Cardiac septum (tissue), 1 donor: ENCODE measurements at places on chromosomes 5 and 9. TPM values are rescaled to one million over a fixed set of nuclear protein-coding genes. Genes with fewer than 3 reads are reported as not detected.

DNA sequence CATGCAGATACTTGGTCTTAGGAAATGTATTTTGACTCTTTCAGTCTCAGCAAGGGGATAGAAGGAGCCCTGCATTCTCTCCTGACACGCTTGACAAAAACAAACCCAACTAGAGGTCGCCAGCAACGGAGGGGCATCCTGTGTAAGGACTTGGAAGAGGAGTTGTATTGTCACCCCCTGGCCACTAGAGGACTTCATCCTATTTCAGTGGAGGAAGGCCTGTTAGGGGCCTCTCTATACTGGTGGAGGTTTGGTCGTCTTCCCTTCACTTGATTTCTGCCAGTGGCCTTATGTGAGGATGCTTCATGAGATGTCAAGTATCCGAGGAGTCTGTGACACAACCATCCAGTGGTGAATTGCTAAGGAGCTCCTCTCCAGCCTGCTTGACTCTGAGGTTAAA, 122.8 kb upstream of the STC2 start:
- DNase-seq = no peak

- peak; percentile 76 for DNase-seq
These were observed at the start of gene CDO1 for GRCh38 chr5:115816226-115817081. CDO1 (minus strand) TSS chr5:115816659; CDS start chr5:115816397, 262 bp downstream.

DNA sequence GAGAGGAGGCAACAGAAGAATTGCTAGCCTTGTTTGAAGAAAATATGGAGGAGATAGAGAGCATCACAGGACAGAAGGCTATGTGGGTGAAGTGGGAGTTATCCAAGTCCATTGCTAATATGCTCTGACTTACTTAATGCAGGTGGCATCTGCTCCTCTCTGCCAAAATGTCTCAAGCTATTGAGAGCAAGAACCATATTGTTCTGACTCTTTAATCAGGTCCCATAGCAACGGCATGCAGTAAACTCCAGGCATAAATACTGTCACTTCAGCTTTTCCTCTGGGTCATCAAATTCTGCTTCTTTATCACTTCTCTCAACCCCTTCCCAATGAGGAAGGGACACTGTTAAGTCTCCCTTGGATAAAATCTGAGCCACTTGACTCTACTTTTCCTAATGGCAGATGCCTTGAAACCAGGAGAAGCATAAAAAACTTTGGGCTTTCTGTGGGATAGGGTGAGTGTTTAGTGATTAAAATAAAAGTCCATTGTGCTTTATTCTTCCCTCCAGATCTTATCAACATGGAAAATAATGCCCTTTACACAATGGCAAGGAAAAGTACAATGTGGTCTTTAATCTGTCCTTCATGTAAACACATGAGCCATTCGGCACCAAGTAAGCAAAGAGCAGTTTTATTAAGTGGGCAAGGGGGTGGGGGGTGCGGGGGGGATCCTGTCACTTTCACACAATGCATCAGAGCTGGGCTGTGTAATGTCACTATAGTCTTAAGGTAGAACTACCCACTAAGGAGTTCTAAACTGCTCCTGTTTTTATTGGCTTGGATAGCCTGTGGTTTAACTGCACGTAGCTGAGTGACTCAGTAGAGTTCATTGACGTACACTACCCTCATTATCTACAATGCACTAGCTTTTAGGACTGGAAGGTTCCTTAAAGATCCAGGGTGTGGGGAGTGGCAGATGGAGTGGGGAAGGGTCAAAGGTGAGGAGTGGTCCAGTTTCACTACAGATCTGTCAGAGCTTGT, 71.0 kb upstream of the TARS1 start:
- DNase-seq = no peak

- DNase-seq = no peak
These were observed 73.3 kb downstream of the FCHO2 start for GRCh38 chr5:73028991-73029595.

DNA sequence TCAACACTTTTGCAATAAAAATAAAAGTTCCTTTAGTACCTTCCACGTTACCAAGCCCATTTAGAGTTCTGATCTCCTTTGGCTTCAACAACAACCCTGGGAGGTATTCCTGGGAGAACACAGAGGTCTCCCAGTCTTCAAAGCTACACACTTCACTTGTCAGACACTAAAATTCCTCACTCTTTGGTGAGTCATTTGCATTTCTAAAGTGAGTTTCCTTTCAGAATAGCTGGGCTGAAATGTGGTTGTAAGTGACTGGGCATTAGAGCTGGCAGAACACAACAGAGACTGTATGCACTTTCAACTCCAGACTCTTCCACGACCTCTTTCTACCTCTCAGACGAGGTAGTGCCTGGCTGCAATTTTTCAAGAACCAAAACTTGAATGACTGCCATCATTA, 11.5 kb upstream of the F2RL1 start:
- no peak for DNase-seq

DNA sequence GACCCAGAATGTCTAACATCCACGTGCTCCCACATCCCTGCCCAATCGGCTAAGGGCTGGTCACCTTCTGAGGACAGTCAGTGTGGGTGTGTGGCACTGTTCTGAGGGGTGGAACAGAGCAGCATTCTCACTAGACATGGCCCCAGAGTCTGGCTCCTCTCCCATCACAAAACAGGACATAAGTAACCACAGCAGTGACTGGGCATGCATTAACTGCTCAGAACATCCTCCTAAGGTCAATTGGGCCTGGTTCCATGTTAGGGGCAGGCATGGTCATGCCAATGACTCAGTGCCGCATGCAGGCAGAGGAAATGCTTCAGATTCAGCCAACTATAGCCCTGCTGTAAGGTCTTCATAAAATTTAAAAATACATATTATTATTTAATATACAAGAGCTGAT, 12.9 kb downstream of the MACROH2A1 start:
- DNase-seq = no peak

- no peak for DNase-seq
These were observed 380.5 kb downstream of the RASEF start for GRCh38 chr9:82682431-82682830.

- no peak for DNase-seq
These were observed 265.7 kb upstream of the KLF4 start for GRCh38 chr9:107755246-107755645.

DNA sequence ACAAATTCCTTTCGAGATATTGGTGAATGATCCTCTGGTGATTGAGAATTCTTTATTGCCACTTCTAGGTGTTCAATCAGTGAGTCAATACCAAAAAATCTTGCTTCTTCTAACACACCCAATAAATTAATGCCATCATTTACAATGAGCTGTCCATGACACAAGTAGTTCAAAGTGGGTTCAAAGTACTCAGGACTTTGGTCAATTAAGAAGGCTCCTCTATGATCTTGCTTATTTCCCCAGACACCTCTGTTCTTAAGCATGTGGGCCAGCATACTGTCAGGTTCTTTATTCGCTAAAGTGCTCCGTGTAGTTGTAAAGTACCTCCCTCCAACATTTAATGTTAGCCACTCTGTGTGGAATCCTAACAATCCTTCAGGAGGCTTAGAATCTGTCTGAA, 127.1 kb downstream of the WDR70 start:
- no peak for DNase-seq

DNA sequence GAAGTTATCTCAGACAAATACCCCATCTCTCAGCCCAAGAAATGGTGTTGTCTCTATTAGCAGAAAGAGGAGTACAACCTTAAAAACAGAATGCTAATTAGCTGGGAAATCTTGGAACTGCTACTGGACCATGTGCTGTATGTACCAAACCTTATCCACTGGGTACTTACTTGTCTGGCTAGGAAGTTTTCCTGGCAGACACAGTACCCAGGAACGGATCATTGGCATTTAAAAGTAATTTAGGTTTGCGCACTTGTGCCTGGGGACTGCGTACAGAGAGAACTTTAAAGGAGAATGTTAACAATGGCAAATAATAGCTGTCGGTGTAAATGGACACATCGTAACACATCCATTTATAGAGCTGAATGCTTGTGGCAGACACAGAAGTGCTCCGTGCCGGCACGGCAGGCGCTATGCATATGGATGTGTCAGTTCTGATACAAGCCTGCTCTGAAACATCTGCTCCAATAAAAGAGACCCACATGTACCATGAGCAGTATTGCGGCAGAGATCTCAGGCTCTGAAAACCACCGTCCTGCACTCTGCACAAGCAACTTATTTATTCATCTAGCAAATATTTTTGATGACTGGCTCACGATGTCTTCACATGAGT, 290.6 kb upstream of the PANK3 start:
- no peak for DNase-seq

GRCh38 chr9:124969401-124969800, 28.5 kb upstream of the GOLGA1 start:
- no peak for DNase-seq

DNA sequence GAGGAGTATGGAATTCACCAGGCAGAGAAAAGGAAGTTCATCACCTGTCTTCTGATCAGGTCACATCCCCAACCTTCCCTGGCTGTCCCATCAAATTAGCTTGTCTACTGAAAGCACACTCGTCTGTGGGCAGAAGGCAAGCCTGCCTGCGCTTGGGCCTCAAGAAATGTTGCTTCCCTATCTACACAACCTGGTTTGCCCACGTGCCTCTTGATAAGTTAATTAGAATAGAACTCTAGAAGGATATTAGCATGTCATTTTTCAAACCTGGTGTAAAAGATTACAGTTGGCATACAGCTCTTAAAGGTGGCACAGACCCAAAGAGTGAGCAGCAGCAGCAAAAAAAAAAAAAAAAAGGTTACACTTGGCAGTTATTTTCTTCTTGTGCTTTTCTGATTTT, 5.1 kb downstream of the TTC23L start:
- DNase-seq = no peak

- no peak for DNase-seq
These were observed 28.3 kb downstream of the GALNT10 start for GRCh38 chr5:154218786-154219185.

DNA sequence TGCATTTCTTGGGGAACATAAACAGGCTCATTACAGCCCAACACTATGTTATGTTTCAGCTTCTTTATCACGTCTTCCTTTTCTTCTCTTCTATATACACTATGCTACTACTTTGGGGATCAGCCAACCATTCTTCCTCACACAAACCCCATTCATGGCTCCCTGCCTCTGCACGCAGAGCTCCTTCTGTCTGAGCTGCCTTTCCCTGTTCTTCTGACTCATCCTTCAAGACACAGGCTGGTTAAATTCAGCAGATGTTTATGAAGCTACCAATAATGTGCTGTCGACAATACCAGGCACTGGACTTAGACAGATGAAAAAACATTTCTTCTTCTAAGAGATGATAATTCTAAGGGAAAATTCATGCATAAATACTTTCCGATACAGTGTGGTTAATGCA, 102.5 kb upstream of the TXNDC8 start:
- no peak for DNase-seq

DNA sequence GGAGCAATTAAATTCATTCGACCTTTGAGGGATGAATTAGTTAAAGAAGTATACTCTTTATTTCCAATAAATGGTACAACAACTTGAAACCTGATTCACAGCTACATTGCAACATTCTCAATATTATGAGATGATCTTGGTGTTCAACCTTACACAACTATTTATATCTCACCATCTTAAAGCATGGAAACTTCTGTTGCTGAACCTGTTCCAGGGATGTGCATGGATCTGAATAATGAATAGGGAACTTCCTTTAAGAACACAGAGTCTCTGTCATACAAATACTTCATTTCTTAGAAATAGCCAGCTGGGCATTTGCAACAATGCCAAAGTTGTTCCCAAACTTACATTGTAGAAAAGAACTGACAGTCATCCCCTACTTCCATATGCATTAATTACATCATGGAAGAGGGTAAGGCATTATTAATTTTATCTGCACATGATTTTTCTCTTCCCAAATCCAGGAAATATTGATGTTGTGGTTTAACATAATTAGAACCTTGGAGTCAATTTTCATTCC, 39.8 kb upstream of the CCDC112 start:
- no peak for DNase-seq

DNA sequence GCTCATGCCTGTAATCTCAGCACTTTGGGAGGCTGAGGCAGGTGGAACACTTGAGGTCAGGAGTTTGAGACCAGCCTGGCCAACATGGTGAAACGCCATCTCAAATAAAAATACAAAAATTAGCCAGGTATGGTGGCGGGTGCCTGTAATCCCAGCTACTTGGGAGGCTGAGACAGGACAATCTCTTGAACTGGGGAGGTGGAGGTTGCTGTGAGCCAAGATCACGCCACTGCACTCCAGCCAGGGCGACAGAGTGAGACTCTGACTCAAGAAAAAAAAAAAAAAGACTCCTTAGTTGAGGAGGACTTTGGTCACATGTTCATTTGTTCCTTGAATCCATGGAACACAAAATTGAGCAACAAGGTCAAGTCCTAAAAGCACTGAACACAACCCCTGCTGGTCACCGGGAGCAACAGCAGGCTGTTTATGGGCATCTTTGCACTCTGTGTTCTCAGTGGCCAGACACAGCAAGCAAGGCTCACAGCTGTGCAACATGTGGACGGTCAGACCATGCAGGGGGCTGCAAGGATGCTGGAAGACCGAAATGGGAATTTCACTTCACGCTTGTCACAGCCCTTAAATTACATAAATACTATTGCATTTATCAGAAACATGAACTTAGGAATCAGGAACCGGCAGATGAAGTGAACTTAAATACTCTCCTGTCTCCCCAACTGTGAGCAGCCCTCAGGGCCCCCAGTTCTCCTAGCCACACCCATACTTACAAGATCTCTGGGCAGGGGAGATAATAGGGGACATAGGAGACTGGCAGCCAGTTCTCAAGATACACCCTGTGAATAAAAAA, 2.8 kb downstream of the GBGT1 start:
- DNase-seq = no peak

DNA sequence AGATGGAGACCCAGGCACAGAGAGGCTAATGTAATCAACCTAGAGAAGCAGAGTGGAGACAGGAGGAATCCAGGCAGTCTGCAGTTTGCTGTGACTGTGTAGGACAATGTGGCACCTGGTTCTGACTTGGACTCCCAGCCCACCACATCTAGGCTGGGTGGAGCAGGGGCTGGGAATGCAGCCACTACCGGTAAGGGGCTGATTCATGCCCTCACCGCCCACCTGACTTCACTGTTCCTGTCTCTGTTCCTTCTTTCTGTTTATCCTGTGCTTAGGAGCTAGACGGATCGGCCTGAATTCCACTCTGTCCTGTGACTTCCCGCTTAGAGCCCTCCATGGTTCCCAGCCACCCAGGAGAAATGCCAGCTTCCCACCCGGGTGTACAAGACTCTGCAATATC, 2.6 kb downstream of the PDLIM4 start:
- no peak for DNase-seq

The FYB1 gene
- total RNA-seq = 4.5 TPM

The FOXI1 gene
- total RNA-seq = not detected

The CBY3 gene
- total RNA-seq = not detected

The MACIR gene
- total RNA-seq = 3.4 TPM

The IFNA2 gene
- not detected for total RNA-seq

The AFAP1L1 gene
- 55.2 TPM for total RNA-seq

The GGTA1 gene
- 8.8 TPM for total RNA-seq

The NUP155 gene
- total RNA-seq = 11.5 TPM
